AG09319 (cell line): ENCODE measurements at places on chromosomes 3 and 15.
A peak's percentile ranks its signal among the peaks of the same experiment; 100 is the strongest.

- no peak for DNase-seq
These were observed 157.6 kb downstream of the SHQ1 start for GRCh38 chr3:72690629-72691028.

DNA sequence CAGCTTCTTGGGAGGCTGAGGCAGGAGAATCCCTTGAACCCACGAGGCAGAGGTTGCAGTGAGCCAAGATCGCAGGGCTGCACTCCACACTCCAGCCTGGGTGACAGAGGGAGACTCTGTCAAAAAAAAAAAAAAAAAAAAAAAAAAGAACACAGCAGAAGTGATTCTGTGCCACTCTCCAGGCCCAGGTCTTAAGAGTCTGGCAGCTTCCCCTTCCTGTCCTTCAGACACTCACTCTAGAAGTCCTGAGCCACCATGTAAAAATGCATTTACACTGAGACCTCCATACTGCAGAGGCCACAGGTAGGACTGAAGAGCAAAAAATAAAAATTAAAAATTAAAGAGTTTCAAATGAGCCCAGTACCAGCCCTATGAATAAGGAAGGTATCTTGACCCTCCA lies 11.8 kb upstream of the CDV3 start:
- no peak for DNase-seq

DNA sequence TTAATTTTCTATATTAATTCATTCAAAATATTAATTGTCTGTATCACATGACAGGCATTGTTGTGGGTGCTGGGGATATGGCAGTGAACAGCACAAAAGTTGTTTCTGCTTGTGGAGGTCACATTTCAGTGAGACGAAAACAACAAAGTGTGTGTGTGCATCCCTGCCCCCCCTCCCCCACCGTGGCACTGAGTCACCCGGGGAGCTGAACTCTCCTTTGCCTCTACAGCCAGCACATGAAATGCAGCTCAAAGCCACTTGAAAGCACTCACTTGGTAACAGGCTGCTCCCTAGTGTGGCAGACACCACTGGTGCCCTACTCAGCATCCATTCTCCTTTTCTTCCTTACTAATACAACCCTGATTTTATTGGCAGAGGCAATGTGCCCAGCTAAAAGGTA lies 16.9 kb upstream of the SCAMP5 start:
- no peak for DNase-seq

- DNase-seq: no peak
These were observed 4.2 kb downstream of the ALG1L2 start for GRCh38 chr3:130085881-130086280.

DNA sequence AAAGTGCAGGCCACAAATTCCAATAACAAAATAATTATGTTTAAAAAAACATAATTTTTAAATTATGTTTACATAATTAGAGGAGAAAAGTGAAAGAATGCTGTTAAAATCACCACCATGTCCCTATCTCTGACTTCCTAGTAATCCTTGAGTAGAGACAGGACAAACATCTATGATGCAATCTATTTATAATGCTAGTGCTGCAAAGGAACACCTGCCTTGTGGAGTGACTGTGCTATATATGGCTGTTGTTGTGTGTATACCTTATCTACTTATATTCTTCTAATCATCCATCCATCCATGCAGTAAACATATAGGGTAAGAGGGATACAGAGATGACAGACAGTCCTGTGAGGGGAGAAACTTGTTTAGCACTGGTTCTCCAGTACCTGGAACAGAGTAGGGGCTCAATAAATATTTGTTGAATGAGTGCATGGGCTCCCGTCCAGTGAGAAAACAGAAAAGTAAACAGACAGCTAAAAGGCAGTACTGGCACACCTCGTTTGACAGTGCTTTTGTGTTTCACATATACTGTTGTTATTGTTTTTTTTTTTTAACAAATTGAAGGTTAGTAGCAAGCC lies 229.3 kb upstream of the UBE2E1 start:
- DNase-seq: no peak

GRCh38 chr3:128385080-128385832 lies 81.4 kb downstream of the DNAJB8 start:
- DNase-seq: peak; percentile 36
